ENCODE measurements at places on chromosomes 6 and 20.

DNA sequence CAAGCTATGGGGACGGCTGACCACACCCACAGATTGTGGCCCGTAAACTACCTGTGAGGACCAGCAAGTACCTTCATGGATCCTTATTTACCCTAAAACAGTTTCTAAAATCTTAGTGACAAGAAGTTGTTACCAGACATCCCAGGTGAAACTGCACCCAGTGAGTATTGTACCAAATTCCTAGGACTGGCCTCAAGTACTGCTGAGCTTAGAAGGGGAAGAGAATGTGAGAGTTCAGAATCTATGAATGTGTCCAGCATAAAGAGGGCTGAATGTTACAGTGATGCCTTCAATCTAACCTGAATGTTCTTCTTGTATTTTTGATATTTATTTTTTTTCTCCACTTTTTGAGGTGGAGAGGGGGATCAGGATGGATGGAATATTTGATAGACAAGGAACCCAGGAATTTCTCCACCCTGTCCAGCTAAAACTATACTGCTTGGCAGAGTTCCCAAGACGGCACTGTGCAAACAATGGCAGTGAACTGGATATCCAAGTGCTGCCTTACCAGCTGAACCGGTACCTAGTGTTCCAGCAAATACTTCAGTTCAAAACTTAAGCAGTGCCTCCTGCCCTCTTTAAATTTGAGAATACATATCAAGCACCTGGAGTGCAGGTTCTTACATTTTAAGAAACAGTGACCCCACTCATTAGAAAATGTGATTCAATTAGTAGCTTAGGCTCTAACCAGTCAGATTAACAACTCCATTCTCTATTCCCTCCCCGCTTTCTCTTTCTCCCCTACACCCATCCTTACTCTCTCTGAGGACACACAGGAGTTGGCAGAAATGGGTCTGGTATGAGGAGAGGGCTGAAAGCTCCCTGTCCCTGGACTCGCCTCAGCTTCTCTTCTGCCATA, 427.3 kb upstream of the FLRT3 start:
- DNase-seq, result no peak

DNA sequence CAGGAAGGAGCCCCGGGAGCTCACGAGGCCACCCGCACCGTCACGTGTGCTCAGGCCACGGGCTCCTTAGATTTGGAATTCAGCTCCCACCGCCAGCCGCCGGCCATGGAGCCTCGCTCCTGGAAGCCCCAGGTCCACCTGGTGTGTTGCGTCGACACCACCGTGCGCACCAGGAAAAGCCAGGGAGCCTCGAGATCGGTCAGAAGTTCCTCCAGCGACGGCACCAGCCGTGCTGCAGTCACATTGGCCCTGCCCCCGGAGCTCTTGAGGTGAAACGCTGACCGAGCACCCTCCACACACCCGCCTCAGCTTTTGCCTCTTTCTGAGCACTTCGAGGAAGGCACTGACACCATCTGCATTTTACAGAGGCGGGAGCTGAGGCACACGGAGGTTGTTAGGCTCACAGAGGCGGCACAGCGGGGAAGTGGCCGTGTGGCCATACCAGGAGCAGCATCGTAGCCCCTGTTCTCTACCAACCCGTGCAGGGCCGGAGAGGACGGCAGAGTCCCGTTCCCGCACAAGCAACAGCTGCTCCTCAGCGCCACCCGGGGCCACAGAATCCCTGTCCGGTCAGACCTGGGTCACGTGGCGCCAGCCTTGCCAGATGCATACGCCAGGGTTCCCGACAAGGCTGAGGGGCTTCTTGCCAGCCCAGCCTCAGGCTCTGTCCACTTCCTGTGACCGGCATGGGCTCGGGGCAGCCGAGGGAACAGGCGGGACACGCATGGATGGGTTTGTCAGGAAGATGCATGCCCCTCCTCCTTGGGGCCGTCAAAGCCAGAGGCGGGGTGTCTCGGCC, 7.6 kb downstream of the NKAIN4 start:
- DNase-seq, result no peak

DNA sequence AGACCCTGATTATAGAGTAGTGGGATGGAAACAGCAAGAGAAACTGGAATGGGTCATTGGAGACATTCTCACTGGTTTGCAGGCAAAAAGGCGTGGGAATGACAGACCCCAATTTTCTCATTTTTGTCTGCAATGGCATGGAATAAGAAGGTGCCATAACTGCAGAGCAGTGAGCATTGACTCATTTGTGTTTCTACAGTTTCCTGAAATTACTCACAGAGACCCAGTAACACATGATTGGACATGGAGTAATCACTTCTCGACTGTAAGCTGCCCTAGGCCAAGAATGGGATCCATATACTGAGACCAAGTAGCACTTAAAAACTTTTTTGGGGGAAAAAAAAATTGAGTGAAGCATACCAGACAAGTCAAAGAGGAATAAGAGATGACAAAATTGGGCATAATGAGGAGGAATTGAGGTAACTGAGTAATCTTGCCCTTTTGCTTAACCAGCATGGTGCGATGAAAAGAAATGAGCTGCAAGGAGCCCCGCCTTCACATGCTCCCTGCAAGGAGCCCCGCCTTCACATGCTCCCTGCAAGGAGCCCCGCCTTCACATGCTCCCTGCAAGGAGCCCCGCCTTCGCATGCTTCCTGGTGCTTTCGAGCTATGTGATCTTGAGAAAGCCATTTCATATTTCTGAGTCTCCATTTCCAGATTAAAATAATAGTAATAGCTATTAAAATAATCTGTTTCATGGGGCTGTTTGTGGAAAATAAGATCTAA, 44.1 kb downstream of the NHSL1 start:
- no peak for DNase-seq

- DNase-seq, result no peak
Measured at GRCh38 chr6:57158658-57159057, 13.5 kb upstream of the BAG2 start.

DNA sequence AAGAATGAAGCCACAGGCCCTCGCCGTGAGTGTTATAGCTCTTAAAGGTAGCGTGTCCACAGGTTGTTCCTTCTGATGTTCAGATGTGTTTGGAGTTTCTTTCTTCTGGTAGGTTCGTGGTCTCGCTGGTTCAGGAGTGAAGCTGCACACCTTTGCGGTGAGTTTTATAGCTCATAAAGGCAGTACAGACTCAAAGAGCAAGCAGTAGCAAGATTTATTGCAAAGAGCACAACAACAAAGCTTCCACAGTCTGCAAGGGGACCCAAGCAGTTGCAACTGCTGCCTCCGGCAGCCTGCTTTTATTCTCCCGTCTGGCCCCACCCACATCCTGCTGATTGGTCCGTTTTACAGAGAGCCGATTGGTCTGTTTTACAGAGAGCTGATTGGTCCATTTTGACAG, 5.2 kb downstream of the HIVEP1 start:
- DNase-seq, result no peak

GRCh38 chr20:32663335-32664011, 10.3 kb downstream of the C20orf203 start:
- DNase-seq, result no peak

- DNase-seq, result peak; percentile 57
Measured at GRCh38 chr6:5361396-5361795, 100.1 kb downstream of the FARS2 start.

DNA sequence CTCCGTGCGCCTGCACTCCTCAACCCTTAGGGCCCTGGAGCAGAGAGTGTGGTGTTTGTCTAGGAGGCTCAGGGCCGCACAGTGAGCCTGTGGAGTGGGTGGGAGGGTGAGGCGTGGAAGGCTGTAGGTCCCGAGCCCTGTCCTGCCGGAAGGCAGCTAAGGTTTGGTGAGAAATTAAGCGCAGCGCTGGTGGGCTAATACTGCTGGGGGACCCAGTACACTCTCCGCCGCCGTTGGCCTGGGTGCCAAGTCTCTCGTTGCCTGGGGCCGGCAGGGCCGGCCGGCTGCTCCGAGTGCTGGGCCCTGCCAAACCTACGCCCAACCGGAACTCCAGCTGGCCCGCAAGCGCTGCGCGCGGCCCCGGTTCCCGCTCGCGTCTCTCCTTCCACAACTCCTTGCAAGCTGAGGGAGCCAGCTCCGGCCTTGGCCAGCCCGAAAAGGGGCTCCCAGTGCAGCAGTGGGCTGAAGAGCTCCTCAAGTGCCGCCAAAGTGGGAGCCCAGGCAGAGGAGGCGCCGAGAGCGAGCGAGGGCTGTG, 40.4 kb upstream of the MCUR1 start:
- DNase-seq, result no peak

DNA sequence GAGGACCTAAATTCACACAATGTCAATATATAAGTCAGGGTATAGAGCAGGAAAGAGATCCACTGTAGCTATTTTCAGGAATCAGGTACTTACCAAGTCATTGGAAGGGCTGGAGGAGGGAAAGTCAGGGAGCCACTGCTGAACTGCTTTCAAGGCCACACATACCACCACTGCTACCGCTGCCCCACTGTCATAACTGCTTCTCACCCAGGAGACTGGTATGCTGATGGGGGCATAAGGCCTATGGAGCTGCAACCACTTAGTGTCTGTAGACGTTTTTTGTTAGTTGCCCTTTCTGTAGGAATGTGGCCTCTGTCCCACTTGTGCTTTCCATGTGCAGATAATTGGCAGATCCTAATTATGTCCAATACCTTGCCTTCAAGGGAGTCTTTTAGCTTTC, 5.4 kb downstream of the SMAP1 start:
- DNase-seq, result no peak

GRCh38 chr6:133055441-133055966, 185.7 kb upstream of the EYA4 start:
- no peak for DNase-seq

GRCh38 chr6:122673343-122673961, 63.2 kb downstream of the PKIB start:
- no peak for DNase-seq

DNA sequence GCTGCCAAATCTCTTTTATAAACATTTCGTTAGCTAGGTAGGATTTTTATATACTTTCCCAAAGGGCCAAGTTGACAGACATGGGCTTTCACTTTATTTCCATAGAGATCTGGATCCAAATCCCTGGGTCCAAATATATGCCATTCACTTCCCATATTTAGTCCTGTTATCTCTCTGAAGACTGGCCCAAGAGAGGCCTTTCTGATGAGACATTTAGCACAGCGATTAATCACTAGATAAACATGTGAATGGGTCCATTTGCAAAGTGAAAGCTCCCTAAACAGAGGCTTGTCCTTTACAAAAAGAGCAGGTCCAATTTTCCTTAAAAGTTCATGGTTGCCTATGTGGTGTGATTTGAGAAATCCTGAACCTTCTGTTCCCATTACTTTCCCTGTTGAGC, 132.6 kb downstream of the TRMT11 start:
- DNase-seq, result no peak

GRCh38 chr6:62217866-62218265, 68.2 kb downstream of the KHDRBS2 start:
- no peak for DNase-seq

DNA sequence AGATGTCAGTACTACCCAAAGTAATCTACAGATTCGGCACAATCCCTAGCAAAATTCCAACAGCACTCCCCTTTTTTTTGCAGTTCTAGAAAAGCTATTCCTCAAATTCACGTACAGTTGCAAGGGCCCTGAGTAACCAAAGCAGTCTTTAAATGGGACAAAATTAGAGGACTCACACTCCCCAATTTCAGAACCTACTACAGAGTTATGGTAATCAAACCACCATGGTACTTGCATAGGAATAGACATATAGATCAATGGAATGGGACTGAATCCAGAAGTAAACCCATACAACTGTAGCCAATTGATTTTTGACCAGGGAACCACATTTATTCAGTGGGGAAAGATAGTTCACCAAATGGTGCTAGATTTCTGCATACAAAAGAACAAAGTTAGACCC, 350.8 kb downstream of the CDKAL1 start:
- DNase-seq, result no peak

DNA sequence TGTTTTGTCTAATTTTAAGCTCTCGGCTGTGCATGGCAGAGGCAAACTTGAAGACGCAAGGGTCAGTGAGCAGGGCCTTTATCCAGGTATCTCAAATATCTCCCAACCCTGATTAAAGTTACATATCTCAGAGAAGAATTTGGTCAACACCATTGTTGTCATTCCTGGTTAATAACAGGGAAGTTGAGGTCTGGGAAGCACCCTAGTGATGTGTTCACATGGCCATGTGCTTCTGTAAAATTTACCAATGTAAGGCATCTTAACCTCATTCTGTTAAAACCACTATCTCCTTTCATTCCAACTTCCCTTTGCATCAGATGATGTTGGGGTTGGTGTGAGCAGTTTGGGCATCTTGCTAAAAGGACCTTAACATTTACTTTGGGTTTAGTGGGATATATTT, 4.0 kb upstream of the FAM110A start:
- DNase-seq, result no peak

DNA sequence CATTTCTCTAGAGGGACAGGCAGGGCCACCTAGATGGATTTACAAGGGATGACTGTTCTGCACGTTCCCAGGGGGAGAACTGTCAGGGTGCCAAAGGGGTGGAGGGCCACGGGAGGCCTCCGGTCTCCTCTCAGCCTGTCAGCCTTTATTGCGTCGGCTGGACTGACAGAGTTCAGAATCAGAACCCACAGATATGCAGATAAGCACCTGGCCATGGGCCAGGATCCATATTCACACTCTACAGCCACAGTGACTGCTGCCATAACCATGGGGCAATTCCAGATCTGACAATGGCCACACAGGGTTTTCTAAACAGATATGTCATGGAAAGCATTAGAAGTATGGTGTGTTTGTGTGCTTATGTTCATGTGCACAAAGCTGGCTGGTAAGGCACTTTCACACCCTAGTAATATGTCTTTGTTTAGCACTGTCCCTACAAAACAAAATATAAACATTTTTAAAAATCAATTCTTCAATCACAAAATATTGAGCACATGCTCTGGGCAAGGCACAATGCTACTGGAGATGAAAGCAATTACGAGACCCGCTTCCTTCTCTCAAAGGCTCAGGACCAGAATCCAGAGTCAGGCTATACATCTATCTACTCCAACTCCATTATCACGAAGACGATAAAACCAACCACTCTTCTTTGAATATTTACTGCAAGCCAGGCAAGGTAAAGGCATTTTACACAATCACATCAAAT, 29.1 kb downstream of the TRAM2 start:
- DNase-seq, result no peak

DNA sequence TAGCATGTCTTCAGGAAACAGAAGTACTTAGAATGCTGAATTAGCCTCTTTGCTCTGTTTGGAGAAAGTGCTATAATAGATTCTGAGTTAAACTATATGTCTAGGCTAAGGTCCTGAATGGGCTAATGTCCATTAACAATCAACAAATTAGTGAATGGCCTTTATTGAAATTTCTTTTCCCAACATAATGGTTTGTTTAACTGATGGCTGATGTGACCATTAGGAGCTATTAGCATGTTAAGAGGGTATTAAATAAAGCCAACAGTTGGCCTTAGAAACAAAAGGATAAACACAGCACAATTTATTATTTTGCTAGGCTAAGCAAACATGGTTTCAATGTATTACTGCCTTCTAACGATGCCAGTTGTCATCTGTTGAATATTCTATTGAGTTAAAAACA, 234.3 kb upstream of the HS3ST5 start:
- no peak for DNase-seq

Data from skin of body (tissue), 3 donors.